ENCODE measurements at places on chromosomes 16 and 17. TPM values are rescaled to one million over a fixed set of nuclear protein-coding genes. Genes with fewer than 3 reads are reported as not detected.

Gene ITGB3
- 0.69 TPM for total RNA-seq

DNA sequence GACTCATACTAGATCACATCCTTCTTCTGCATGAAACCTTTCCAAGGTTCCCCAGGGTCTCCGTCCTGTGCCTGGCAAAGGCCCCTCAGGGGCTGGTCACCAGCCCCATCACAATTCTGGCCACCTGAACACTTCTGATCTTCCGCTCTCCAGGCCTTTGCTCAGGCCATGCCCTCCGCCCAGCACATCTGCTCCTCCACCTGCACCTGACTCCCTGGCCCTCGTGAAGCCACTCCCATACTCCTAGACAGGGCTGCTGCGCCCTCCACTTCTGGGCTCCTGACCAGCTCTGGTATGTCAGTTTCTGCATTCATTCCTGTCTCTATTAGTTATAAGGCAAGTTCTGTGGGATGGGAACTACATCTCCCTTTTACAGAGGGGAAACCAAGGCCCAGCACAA is 1.9 kb upstream of the MYL11 start:
- no peak for DNase-seq

DNA sequence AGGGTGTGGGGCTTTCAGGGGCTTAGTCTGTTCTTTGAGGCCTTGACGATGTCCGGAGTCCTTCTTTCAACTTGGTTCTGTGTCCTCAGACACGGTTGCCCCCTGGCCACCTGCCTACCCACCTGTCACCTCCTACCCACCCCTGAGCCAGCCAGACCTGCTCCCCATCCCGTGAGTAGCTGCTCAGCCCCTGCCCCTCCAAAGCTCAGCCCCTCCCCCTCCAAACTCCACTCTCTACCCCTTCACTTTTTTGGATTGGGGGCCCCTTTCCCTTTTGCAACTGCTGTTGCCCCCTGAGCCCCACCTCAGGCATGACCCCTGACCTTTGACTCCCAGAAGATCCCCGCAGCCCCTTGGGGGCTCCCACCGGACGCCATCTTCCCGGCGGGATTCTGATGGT is 1.2 kb downstream of the LAT start:
- DNase-seq: no peak

Gene PDXDC1
- 63.9 TPM for total RNA-seq

Gene TAC4
- not detected for total RNA-seq

DNA sequence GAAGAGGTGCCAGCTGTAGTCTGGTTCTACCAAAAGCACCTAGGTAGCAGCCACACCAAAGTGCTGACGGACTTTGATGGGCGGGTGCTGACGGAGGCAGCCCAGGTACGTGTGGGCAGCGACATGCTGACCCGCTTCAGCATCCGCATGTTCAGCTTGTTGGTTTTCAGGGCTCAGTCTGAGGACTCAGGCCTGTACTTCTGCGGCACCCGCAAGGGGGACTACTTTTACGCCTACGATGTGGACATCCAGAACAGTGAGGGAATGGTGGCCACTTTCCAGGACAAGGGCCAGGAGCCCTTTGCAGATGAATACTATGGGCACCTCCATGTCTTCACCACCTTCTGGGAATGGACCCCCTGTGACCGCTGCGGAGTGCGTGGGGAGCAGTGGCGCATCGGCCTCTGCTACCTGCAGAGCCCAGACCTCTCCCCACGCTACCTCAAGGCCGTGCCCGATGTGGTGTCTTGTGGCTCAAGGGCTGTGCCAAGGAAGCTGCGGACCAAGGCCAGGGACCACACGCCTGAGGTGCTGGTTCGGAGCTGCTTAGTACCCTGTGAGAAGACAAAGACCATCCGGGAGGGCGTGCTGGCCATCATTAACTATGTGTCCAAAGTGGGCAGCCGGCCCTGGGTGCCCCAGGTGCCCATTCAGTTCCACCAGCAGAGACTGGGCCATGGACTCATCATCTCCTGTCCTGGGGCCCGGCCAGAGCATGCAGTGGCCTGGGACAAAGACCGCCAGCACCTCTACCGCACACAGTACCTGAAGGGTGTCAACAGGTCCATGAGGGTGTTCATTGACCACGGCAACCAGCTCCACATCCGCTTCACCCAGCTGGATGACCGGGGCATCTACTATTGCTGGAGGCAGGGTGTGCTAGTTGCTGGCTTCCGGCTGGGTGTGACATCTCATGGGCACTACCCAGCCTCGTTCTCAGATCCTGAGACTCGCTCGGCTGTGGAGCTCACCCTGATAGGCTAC is 5.0 kb upstream of the EFTUD2 start:
- DNase-seq: no peak

GRCh38 chr17:28370035-28370743 is at the start of gene VTN:
Gene VTN, minus strand, starts transcription at chr17:28370307. Its CDS starts 104 bp downstream, at chr17:28370203.
- DNase-seq: peak; percentile 73

Gene CACNG3
- not detected for total RNA-seq

DNA sequence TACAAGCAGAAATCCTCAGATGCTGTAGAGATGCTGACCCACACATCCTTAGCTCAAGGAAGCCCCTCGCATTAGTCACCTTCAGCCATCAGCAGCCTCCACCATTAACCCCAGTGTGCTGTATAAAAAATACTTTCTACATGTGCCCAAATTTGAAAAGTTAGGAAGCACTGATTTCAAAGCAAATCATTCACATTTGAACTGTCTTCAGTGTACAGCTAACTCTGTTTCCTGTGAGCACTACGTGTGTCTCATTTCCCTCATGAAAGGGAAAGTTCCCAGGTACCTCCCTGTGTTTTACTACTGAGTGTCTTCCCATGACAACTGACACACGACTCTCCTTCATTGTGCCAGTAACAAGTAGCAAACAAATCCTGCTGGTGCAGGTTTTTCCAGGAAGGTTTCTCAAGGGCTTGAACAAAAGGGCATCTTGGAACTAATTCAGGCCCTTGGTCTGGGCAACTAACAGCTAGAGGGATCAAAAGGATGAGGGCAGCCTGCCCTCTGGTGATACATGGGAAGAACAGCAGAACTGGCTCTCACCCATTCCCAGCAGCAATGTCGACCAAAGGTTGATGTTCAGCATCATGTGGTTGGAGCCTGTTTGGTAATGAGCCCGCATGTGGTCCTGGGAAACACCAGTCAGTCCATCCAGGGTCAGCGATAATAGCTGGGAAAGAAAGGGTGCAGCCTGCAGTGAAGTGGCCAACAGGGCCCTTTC is 4.0 kb downstream of the SLC35B1 start:
- DNase-seq: no peak

GRCh38 chr17:27733773-27734172 is 66.6 kb downstream of the NOS2 start:
- no peak for DNase-seq

- no peak for DNase-seq
These were observed 84.2 kb downstream of the KCNJ12 start for GRCh38 chr17:21460358-21460757.

Gene BAIAP3
- 3.7 TPM for total RNA-seq

- DNase-seq: no peak
These were observed 10.0 kb upstream of the PHOSPHO1 start for GRCh38 chr17:49240619-49241018.
